ENCODE measurements at places on chromosomes 3 and 15.

GRCh38 chr15:99042892-99043291, 35.3 kb upstream of the PGPEP1L start:
- DNase-seq = no peak

DNA sequence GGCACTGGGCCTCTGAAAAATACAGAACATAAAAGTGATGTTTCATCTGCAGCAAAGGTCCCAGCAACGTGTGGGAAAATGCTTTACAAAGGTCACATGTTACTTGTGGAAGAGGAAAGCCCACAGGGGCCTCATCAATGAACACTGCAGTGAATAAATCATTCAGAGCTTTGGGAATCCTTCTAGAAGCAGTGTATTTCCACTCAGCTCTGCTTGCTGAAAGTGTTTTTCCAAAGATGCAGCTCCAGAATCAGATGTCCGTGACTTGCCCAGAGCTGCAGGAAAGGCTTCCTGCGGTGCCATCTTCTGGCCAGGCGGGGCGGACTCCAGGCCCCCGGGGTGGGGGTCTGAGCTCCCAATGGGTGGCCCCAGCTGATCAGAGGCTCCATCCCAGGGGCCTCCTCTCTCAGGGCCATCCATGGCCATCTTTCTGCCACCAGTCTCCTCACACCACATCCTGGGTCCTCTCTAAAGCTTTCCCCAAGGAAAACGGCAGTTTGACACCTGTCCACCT, 81.5 kb downstream of the C3orf70 start:
- no peak for DNase-seq

DNA sequence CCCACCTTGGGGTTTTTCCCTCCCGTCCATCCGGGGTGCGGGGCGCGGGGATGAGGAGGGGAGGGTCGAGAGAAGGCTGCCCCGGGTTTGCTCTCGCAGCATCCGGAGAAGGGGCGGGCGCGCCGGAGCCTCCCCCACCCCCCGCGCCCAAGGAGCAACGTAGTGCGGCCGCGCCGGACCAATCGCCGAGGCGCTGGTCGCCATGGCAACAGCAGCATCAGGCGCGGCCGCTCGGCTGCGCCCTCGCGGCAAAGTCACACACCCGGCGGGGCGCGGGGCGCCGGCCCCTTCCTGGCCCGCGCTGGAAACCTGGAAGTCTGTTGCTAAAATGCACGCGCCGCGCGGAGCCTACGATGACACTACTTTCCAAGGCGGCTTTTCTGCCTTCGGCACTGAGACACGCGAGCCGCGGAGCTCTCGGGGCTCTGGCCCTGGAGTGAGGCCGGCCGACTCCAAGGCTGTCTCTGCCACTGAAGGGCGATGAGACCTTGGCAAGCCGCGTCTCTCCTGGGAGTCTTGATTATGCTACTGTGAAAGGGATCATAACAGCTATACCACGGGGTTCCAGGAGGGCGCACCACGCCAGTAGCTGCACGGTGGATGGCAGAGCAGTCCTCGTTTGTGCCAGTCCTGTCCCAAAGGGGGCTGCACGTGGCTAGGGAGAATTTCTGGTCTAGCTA, at the start of gene IQSEC1:
TSS of gene IQSEC1 (minus strand) at position 104 of the 680 bp plus-strand sequence. CDS start 415 bp downstream, outside the sequence.
- peak; percentile 52 for DNase-seq

DNA sequence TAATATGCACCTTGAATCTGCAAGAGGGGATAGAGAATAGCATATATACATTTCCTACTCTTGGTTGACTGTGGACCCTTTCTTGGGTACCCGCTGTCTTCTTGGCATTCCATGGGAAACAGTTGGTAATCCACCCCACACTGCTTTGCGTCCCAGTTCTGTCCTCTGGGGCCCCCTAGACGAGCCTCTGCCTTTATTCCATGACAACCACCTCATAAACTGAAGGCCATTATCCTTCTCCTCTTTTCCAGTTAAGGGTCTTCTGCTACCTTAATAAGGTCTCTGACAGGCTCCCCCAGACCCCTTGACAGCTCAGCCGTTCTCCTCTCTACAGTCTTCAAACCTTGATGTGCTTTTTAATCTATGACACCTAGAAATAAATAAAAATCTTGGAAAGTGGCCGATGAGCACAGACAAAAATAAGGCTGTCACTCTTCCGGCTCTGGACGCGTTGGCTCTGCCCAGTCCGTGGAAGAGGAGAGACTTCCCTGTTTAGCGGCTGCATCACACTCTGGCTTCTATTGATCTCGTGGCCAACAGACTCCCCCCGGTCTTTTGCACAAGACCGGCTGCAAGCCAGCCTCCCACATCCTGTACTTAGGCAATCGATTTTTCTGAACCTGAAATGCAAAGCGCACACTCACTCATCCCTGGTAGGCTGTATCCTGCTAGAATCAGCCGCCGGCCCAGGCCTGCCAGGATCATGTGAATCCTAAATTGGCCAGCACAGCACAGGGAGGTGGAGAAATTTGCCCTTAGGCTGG, 251.0 kb upstream of the TLE3 start:
- no peak for DNase-seq

- no peak for DNase-seq
These were observed 64.3 kb downstream of the CMTM8 start for GRCh38 chr3:32302601-32303398.

DNA sequence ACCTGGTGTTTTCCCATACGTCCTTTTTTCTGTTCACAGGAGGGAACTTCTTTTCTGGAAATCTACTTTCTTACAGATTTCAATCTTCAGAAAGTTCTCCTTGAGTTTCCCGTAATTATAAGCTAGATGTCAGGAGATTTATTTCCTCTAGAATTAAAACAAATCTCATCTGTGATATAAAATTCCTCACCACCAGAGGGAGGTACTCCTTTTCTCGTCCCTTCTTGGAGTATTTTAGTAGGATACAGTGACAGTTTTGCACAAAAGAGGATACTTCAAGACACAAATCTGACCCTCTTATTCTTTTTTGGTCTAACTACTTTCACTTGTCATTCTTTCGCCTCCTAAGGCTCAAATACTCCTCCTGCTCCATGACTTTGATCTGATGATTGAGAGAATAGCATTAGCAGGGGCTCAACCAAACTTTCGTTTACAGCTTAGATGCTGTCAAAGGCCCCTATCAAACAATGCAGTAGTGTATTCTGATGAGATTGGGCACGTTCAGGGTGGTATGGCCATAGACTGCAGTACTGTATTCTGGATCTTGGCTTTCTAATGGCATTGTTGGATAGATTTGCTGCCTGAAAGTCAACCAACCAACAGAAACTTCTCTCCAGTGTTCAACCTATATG, 38.0 kb downstream of the TMEM41A start:
- no peak for DNase-seq

DNA sequence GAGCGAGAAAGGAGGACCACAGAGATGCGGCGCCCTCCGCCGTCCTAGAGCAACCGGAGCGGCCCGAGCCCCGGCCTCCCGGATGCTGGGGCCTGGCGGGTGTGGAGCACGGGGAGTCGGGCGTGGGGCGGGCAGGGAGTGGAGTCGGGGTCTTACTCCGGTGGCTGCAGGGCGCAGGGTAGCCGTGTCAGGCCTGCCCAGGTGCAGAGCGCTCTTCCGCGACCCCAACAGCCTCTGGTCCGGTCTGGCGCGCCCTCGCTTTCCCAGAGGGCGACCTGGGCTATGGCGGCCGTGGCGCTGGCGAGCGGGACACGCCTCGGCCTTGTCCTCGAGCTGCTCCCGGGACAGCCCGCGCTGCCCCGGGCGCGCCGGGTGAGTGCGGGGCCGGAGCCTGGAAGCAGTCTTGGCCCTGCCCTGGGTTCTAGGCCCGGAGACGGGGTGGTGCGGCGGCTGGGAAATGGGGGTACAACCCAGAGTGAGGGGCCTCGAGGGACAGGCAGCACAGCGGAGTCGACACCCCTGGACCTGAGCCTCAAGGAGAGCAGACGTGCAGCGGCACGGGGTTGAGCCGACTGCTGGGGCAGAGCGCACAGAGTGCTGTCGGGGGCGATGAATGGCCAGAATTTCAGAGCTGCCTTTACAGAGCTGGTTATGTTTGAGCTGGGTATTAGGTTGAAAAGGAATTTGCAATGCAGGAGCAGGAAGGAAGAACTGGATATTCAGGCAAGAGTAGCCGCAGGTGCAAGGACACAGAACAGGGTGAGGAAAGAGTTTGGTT, at the start of gene ZNF662:
TSS of gene ZNF662 (plus strand) at position 73 of the 778 bp plus-strand sequence. CDS start 1,973 bp downstream, outside the sequence.
- DNase-seq = no peak

DNA sequence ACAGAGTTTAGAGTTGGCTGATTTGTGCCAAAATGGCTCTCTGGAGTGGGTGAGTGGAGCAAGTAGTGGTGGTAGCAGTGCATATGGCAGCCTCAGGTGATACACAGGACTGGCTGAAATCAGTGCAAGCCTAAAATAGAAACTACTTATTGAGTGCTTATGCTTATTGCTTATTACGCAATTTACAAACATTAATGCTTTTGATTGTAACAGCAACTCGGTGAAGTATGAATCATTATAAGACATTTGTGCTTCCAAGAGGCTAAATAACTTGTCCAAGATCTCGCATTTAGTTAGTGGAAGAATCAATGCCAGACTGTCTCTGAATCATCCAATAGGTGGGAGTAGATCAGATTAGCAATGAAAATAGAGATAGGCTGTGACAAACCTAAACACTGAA, 353.8 kb downstream of the NAALADL2 start:
- no peak for DNase-seq

DNA sequence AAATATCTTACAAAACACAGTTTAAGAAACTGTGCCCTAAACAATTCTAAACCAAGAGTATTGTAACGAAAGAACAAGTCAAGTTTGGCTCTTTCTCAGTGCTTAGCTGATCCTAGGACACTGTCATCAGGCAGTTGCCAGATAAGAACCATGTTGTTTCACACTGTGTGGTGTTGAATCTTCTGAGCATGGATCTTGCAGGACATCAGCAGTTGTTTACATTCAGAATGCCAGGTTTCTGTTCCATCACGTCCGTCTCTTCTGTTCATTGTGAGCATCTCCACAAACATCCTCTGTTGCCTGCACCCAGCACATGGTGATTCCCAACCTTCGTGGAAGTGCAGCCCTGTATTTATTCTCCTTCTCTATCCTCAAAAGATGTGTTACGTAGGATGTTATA, 67.9 kb downstream of the DCUN1D1 start:
- no peak for DNase-seq

DNA sequence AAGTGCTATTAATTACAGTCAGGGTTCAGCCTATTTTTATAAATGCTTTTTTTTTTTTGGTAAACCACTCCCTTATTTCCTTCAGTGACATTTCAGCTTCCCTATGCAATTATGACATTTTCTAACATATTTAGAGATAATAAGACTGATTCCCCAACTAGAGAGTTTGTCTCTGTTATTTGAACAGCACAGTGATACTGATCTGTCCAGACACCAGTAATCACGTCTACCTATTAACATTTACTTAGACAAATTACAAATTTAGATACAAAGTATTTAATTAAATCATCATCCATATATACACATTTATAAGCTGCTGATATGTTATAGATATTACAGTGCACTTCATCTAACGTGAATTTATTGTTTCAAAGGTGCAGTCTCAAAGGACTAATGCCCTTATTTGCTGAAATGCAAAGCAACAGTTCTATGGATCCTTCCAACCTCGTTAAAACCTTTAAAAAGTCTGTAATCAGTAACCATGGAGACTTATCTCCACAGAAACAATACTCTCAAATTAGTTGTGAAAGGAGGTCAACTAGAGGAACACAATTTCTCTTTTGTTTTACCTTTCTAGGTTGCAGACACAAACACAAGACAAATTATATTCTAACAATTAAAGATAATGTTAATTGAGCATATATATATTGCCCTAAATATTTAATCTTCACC, 1531.1 kb downstream of the SI start:
- DNase-seq = no peak

GRCh38 chr3:54240-54639, 142.3 kb upstream of the CHL1 start:
- no peak for DNase-seq

DNA sequence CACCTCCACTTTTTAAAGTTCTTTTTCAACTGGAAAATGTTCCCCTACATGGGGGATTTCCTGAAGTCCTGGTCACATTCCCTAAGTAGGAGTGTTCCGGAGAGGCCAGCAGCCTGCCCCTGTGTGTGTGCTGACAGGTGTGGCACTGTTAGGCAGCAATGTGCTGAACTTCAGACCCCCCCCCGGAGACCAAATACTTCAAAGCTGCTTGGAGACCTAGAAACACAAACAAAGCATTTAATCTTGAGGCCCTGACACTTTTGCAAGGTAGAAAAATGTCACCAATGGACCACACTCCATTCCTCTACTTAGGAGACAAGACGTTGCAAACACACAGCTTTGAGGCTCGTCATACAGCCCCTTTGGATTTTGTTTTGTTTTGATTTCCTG, 259.6 kb upstream of the CTNNB1 start:
- DNase-seq = no peak

Data from activated gamma-delta T cell treated with anti-CD3 and anti-CD28 coated beads, Interleukin-2, amount 50 U/mL, for 16 hours (primary cell).